ENCODE measurements at places on chromosomes 5 and 9.

GRCh38 chr5:2206293-2207108, 323.8 kb upstream of the IRX4 start:
- no peak for DNase-seq

DNA sequence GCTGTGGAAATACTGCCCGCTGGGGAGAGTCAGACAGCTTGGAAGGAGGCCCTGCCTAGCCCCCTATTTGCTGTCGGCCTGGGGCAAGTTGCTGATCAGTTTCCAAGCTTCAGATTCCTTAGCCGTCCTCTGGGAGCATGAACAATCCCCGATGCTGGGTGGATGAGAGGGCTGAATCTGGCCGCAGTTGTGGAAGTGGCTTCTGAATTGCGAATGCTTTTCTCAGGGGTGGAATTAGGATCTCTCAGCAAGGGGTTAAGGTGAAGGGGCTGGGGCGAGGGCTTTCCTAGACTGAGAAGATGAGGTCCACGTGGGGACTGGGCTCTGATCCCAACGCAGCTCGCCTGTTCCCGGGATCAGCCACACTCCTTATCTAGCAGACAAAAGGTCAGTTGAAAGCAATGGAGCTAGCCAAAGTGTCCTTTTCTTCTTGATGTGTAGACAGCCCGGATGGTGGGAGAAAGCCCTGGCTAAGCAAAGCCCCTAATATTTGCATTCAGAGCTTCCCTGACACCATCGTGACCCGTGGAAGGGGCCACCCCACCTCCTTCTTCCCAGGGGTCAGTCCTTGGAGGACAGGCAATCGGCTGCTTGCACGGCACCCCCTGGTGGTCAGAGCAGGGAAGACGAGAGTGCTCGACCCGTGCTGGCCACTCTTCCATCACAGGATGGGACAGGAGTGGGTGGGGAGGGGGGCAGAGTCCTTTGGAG, 54.9 kb downstream of the COL15A1 start:
- peak; percentile 53 for DNase-seq

- no peak for DNase-seq
Observed at GRCh38 chr5:59506285-59506877, 387.1 kb downstream of the PDE4D start.

GRCh38 chr9:9061627-9062026, 1262.0 kb upstream of the DMAC1 start:
- DNase-seq: no peak

DNA sequence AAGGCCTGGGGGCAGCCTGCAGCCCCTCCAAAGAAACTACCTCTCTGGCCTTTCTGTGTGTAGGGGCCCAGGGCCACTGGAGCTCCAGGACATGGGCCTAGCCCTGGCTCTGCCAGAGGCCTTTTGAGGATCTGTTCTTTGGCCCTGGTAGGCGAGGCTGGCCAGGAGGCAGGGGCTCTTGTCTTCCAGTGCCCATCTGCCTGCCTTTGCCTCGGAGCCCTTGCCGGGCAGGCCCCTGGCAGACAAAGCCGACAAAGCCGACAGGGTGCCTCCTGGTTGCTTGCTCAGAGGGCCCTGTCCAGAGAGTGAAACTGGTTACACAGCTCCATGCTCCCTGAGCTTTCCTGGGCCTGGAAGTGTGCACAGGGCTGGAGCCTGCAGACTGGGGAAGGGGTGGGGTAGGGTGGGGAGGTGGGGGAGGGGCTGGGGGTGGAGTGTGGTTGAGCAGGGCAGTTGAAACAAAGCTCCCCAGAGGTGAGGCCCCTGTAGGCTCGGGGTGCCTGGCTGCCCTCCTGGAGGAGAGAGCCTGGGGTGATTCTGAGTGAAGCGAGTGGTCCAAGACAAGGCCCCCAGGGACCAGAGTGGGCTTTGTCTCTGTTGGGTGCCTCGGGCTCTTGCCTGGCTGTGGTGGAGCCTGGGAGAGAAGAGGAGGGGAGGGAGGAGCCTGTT, 29.3 kb downstream of the PTPA start:
- DNase-seq: no peak

DNA sequence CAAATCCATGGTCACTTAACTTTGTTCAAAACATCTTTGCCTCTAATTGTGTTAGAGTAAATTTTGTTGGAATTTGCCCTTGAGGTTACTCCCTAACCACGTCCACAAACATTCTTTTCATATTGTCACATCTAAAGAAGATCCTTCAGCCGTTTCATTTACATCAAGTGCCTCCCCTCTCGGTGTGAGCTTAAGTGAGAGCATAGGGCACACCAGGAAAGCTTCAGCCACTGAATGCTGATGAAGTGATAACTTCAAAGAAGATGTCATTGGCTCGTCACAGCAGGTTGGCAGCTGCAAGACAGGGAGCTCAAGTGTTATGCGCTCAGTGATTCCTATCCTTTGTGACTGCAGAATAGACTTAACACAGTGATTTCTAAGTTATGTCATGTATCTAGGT, 49.6 kb upstream of the ADAMTS19 start:
- no peak for DNase-seq

- DNase-seq: no peak
Observed at GRCh38 chr5:119439140-119439631, 13.1 kb upstream of the HSD17B4 start.

- DNase-seq: no peak
Observed at GRCh38 chr5:150851039-150851438, 4.7 kb downstream of the IRGM start.

GRCh38 chr9:108953983-108954574, 19.9 kb downstream of the ABITRAM start:
- no peak for DNase-seq

Data from activated CD4-positive, alpha-beta T cell treated with anti-CD3 and anti-CD28 coated beads, Interleukin-2, amount 50 U/mL, for 1 hour (primary cell).